SIG-M5 (cell line): ENCODE measurements at places on chromosomes 7 and 10.

GRCh38 chr10:92790440-92790839 lies 57.9 kb upstream of the EXOC6 start:
- no peak for DNase-seq

DNA sequence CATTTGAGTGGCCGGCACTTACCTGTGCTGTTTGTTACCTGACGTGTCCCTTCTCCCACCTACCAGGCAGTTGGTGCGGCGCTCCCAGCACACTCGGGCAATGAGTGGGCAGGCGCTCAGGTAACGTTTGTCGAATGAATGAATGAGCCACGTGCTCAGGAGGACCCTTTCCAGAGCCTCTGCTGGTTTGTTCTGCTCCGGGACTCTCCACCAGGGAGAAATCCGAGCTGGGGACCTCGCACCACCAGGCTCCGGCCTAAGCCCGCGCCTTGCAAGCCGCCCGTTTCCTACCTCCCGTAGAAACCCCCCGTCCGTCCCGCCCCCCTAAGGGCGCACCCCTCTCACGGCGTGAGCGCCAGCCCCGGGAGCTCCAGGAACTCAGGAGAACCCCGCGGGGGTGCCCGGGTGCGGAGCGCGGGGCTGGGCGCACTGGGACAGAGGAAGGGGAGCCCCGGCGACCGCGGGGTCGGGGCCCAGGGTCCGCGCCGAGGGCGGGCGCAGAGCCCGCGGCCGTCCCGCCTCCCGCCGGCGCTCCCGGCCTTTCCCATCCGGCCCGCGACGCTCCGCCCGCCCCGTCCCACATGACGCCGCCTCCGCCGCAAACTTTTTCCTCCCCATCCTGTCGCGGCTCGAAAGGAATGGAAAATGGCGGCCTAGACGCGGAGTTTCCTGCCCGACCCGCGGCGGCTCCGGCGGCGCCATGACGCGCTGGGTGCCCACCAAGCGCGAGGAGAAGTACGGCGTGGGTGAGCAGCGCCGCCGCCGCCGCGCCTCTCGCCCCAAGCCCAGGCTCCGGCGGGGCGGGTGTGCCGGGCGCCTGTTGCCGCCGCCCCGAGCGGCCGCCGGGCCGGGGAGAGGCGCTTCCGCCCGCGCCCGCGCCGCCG lies at the start of gene DOCK1:
Gene DOCK1, plus strand, starts transcription at position 611 of the 884 bp plus-strand sequence. Its CDS starts 90 bp downstream, at position 701.
- DNase-seq = no peak

DNA sequence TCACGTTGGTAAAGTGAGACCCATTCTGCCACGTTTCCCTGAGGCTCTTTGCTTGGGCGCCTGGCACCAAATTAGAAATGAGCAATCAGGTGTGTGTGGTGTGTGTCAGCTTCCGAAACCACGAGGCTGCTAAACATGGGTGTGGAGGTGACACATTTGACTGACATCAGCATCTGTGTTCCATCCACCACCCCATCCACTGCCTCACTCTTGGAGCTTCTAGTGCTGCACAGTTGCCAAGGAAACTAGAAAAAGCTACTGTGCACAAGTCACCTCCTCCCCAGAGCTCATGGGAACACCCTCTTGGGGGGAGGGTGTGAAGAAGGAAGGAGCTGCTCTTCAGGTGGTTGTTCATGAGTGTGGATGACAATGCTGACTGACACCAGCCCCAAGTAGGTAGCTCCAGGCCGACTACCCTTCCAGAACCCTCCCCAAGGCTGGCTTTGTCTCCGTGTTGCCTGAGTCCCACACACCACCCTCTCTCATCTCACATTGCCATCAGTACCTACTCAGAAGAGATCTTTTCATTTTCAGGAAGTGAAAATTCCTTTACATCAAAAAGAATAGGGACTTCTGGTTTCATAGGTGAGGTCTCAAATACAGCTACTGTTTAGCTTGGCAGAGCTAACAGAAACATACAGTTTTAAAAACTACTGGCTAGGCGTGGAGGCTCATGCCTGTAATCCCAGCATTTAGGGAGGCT lies 152.2 kb downstream of the TMEM178B start:
- no peak for DNase-seq

DNA sequence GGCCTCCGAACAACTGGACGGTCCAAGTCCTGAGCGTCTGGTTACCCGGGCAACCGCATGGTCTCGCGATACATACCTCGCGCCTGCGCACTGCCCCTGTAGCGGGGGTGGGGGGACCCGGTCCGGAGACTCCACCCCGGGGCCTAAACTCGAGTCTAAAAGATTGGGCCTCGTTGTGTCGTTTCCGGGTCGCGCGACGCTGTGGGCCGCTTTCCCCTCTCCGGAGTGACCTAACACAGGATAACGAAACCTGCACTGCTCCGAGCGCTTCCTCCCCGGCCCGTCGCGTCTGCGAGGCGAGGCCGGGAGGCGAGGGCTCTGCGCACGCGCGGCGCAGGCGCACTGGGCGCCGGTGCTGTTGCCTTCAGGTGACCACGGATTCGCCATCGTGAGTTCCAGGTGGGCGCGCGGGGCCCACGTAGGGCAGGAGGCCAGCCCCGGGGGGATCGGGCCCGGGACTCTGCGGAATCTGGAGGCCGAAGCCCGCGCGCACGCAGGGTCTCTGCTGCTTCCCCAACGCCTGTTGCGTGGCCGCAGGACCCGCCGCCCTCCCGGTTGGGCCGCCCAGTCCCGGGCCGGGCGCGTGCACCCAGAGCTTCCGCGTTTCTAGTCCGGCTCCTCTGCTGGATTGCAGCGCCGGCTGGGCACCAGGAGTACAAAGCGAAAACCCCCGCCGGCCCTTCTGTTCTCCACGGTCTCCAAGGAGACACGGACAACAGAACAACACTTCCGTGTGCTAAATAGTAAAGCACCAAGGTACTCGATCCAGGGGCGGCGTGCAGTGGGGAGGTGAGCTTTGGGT lies at the start of gene RPP38:
Gene RPP38, plus strand, starts transcription at position 345 of the 802 bp plus-strand sequence. CDS start 5,960 bp downstream, outside the sequence.
- DNase-seq = peak; percentile 55

GRCh38 chr7:94655126-94655847 lies 646 bp downstream of the SGCE start:
- DNase-seq = no peak

DNA sequence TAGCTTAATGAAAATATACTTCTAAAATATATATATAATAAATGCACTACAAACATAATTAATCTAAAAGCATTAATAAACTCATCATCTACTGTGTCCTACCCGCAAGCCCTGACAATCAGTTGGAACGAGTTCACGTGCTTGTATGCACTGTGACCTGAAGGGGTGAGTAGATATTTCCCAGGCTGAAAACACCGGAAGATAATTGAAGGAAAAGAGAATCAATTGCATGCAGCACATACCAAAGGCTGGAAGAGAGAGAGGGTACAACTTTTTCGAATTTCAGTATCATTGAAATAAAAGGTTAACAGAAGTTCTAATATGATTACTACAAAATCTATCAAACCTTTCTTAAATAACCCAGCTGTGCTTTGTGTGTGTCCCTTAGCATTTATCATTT lies 94.6 kb downstream of the SEMA3C start:
- DNase-seq = no peak

DNA sequence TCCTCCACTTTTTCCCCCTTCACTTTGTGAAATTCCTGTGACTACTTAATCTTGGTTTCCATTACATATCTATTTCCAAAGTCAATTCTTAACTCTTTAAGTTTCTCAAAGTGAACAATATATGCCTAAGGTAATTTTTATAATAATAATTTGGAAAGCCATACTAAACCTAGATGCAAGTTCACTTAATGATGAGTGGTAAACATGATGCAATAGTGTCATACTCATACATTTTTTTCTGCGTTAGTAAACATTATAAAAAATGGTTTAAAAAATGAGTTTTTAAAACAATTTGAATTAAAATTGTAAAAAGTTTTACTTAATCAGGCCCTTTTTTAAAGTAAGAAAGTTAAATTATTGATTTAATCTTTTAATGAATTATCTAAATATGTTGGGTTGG lies 659.4 kb upstream of the FZD8 start:
- no peak for DNase-seq
